Activated CD4-positive, alpha-beta T cell treated with anti-CD3 and anti-CD28 coated beads, Interleukin-2, amount 10 ng/mL, durations not matched to agents 24 days and 14 days (primary cell): ENCODE measurements at places on chromosomes 3 and 15. TPM values are rescaled to one million over a fixed set of nuclear protein-coding genes. Genes with fewer than 3 reads are reported as not detected.

The COL6A5 gene
- not detected in 2 replicates for total RNA-seq

The NLGN1 gene
- total RNA-seq, result not detected in 2 replicates

The CEP97 gene
- 20.3 and 22.8 TPM in 2 replicates for total RNA-seq

The RAB27A gene
- total RNA-seq, result 98.8 and 100 TPM in 2 replicates

The CCR1 gene
- total RNA-seq, result 5.9 and 6.7 TPM in 2 replicates

The DOCK3 gene
- total RNA-seq, result 1.7 and 1.8 TPM in 2 replicates

The ASB14 gene
- total RNA-seq, result not detected in 2 replicates

The CDV3 gene
- 275 and 281 TPM in 2 replicates for total RNA-seq

The FRMD5 gene
- 0.09 TPM in 1 of 2 replicates, not detected in the other for total RNA-seq

The TEX9 gene
- 0.35 and 1.6 TPM in 2 replicates for total RNA-seq

- DNase-seq, result no peak
Observed at GRCh38 chr15:51904421-51904820, 67.2 kb downstream of the LEO1 start.

DNA sequence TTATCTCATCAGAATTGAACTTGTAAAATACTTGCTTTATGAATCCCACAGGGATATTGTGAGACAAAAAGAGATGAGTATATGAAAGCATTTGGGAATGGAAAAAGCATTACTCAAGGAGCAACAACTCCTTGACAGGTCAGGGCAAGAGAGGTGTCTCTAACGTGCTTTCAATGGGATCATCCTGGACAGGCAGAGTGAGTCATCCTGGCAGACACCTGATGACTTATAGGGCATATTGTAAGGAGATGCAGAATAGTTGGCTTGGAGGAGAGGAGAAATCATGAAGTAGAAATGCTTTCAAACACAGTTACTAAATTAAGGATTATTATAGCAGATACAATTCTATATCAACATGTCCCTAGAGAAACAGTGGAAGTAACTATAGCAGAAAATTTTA lies 71.9 kb upstream of the THSD4 start:
- no peak for DNase-seq

GRCh38 chr3:45067486-45067885 lies 41.4 kb downstream of the CLEC3B start:
- DNase-seq, result no peak

GRCh38 chr3:16675805-16676204 lies 70.6 kb upstream of the DAZL start:
- peak; percentile 3 for DNase-seq

- no peak for DNase-seq
Observed at GRCh38 chr3:69823743-69824142, 84.5 kb downstream of the MITF start.

DNA sequence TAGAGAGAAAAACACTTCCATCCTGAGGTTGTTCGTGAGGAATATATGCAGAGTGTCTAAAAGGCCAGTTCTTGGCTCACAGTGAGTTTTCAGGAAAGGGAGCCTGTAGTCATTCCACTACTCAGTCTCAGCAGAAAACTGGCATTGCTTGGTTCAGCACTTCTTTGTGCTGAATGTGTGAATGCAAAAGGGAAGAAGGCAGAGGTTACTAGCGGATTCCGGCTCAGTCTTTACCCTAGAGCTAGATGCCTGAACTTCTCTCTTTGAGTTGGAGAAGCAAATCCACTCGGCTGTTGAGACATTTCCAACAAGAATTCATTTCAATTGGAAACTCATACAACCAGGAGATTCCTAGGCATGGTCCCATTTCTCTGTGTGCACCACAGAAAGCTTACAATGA lies 23.1 kb upstream of the FRMD4B start:
- no peak for DNase-seq

DNA sequence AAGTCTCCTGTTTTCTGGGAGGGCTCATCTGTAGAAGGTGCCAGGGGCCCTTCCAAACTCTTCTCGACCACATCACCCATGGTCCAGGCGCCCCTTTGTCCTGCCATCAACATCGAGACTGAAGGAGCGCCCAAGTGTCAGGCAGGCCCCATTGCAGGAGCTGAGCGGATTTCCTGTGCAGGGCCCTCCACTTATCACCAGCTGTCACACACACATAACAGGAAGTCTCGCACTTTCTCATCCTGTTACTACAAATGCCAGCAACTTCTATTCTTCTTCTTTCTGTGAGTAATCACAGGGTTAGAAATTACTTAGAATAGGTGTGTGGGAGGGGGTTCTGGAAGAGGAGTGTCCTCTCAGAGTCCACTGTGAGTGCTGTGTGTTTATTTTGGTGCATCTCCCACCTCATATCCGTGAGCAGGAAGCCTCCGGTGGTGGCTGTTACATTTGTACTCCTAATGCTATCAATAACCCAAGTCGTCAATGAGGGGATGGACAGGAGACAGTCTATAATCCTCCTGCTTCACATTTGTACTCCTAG lies at the start of gene KLHL6:
Gene KLHL6 (minus strand): TSS at position 166 of the 541 bp plus-strand sequence. CDS start 53 bp downstream, at position 113.
- DNase-seq, result peak; percentile 91

- DNase-seq, result no peak
Observed at GRCh38 chr3:14288833-14289451, 110.3 kb downstream of the LSM3 start.

DNA sequence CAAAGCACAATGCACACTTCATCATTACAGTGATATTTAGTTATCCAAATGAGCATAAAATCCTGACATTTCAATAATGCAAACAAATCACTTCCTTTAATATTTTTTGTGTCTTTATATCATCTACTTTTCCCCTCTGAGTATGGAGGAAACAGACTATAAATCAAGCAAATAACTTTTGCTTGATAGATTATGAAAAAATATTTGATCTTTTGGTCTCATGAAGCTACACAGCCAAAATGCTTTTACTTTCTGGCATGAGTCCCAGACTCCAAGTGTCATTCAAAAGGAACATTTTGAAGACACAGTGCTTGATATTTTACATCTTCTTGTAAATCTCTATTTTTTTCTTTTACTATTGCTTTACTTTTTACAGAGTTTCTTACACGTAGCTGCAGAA lies 215.3 kb upstream of the ROBO1 start:
- no peak for DNase-seq

DNA sequence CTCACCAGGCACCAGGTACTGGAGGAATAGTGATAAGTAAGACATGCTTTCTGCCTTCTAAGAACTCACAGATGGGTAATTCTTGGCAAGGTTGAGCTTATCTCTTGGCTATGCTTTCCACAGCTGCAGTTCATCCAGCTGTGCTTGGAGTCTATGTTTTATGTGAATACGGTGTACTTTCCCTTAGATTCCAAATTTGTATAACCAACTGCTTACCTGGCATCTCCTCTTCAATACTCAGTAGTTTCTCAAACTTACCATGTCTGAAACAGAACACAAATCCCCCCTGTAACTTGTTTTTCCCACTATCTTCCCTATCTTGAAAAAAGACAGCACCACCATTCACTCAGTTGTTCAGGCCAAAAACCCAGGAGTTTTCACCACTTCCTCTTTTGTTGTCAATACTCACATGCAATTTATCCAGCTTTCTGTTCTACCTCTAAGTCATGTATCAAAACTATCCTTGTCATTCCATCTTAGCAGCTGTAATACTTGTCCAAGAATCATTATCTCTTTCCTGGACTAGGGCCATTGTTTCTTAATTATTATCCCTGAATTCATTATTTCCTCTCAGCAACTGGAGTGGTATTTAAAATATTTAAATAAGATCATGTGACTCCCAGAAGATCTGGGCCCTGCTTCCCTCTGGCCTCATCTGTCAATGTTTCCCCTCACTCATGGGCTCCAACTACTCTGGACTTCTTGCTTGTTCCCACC lies 32.6 kb downstream of the COL6A5 start:
- DNase-seq, result no peak

DNA sequence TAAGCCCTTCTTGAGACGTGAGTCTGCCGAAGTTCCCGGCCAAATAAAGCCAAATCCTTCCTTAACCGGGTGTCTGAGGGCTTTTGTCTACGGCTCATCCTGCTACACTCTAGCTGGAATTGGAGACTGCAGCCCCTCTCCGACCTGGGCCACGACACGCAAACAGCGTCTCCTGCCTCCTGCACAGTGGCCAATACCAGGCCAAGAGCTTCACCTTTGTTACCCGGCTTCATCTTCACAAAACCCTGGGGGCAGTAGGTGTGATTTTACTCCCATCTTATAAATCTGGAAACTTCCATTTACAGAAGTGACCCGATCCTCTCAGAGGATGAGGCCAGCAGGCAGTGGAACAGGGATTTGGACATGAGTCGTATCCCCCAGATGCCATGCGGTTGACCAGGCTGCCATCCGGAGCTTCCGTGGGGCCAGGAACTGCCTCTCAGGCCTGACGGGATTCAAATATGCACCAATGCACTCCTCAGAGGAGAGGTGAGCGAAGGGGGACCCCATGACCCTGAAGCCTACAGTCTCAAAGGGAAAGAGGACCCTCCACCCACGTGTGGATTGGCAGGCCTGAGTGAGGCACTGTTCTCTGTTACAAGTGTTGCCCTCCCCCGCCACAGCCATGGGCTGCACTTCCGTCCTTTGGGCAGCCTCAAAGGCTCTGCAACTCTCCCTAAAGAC lies 53.2 kb upstream of the KLF13 start:
- peak; percentile 51 for DNase-seq

DNA sequence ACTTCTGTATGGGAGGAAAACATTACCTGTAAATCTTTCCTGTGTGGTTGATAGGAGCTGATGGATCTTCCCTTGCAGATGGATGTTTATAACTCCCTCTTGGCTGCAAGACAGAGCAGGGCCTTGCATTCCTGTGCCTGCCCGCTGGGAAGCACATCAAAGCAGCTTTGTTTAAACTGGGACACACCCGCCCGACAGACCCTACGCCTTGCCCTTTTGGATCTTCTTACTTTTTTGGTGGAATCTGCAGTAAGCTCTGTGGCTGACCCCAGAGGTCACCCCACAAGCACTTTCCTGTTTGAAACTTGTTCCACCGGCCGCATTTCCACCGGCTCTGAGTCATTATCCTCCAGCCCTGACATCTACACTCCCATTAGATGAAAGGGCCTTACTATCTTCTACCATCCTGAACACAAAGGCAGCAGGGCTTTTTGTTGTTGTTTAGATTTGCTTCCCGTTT lies 244.1 kb upstream of the STT3B start:
- DNase-seq, result peak; percentile 85

DNA sequence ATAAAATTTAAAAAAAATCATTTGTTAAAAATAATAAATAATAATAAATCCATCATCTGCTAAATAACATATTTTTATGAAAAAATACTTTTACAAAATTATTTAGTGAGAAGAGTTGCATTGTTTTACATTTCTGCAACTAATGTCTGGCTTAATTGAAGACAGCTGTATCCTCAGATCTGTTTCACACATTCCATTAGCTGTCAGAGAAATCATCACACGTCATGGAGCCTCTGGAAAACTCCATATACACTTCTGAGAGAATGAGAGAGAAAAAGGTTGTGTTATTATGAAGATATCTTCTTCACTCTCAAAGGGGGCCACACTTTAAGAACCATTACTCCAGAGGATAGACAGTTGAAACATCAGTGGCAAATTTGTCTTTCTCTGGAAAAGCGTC lies 40.8 kb downstream of the CMSS1 start:
- no peak for DNase-seq

- DNase-seq, result no peak
Observed at GRCh38 chr3:24709956-24710355, 215.3 kb upstream of the THRB start.

GRCh38 chr15:40891138-40891537 lies 3.1 kb upstream of the VPS18 start:
- no peak for DNase-seq

- no peak for DNase-seq
Observed at GRCh38 chr3:150443331-150443741, 35.2 kb downstream of the TSC22D2 start.

- no peak for DNase-seq
Observed at GRCh38 chr15:67032608-67033007, 32.8 kb upstream of the SMAD3 start.

GRCh38 chr3:185930393-185931107 lies 7.3 kb downstream of the TRA2B start:
- no peak for DNase-seq

- no peak for DNase-seq
Observed at GRCh38 chr15:68421798-68422402, 10.1 kb downstream of the ITGA11 start.

DNA sequence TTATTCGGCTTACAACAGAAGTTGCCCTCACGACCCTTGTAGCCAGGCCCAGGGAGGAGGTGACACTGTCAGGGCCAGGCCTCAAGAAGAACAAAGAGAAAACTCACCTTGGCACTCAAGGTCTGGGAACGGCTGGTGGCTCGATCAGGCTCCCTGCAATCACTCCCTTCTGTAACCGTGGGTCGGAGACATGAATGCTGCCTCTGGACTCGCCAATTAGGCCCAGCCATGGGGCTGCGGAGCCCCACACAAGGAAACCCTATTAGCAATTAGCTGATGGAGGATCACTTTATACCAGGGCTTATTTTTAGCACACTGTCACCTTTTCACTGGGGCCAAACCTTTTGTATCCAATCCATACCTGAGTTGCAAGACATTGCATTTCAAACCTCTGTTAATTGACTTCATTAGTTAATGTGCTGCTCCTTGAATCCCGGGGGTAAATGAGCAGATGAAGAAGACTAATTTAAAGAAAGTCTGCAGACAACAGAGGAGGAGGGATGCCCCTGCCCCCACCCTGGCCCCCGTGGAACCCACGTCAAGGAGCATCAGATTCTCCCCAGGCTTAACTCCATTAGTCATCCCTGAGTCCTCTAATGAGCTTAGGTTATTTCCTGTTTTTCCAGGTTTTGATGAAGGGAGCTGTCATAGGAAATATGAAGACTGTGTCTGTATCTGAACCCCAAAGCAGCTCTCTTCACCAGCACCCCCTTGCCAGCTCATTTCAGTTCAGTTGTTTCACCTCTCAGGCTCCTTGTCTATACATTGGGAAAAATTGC lies 255.3 kb downstream of the RORA start:
- DNase-seq, result peak; percentile 47

DNA sequence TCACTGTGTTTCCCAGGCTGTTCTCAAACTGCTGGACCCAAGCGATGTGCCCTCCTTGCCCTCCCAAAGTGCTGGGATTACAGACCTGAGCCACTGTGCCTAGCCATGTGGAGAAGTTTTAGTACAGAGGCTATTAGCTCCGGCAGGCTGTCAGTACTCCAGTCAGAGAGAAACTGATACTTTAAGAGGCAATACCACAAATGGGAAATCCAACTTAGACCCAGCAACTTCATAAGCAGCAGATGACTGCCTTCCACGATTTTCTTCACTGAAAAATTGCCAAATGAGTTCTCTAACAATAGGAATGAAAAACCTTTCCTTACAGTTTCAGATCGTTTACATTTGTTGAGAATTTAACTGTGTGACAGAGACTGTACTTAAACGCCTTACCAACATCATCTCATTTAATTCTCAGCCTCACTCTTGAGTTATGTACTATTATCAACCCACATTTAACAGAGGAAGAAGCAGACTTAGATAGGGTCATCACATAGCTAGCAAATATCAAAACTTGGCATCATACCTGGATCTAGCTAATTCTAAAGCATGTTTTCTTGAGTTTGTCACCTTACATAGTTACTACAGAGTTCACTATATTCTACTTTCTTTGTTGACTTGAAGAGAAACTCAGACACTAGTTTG lies 127.4 kb downstream of the TCF12 start:
- DNase-seq, result no peak

GRCh38 chr15:45326280-45326679 lies 52.1 kb downstream of the GATM start:
- no peak for DNase-seq

GRCh38 chr3:15525790-15526189 lies 4.3 kb upstream of the COLQ start:
- no peak for DNase-seq

- DNase-seq, result no peak
Observed at GRCh38 chr3:105930733-105931132, 61.9 kb upstream of the CBLB start.
